ENCODE measurements at places on chromosomes 5 and 9.

GRCh38 chr9:23229890-23230317 lies 596.1 kb downstream of the ELAVL2 start:
- no peak for DNase-seq

DNA sequence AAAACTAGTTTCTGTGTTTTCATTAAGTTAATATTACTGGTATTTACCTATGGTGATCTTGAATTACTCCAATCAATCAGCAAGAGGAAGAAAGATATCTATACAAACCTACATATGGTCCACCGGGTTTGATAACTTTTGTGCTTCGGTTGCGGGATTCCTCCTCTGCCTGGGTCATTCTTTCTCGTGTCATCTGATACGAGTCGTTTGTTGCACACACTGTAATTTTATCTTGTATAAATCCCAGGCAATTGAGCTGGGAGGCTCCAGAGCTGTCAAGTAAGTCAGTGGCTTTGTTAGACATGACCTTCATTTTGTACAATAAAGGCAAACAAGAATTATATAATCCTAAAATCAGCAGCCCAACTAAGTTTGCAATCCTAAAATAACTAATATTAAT lies 48.0 kb downstream of the ELL2 start:
- DNase-seq, result no peak

- no peak for DNase-seq
Observed at GRCh38 chr5:2006193-2006970, 123.7 kb upstream of the IRX4 start.

GRCh38 chr9:118618084-118618483 lies 751.2 kb downstream of the BRINP1 start:
- DNase-seq, result no peak

DNA sequence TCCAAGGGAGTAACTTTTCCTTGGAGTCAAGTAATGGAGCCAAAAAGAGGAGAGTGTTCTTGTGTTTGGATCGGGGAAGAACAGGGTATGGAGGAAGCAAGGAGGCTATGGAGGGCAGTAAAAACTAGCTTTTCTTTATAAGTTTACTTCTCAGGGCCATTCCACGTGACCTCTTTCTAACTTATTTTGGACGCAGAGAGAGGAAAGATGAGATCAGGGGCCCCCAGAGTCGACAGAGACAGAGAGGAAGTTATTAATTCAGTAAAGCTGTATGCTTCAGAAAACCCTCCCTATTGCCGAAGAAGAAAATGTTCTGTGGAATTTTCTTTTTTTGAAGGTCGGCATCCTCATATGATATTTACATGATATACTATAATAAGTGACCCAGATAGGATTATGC lies 233.8 kb upstream of the MPDZ start:
- no peak for DNase-seq

DNA sequence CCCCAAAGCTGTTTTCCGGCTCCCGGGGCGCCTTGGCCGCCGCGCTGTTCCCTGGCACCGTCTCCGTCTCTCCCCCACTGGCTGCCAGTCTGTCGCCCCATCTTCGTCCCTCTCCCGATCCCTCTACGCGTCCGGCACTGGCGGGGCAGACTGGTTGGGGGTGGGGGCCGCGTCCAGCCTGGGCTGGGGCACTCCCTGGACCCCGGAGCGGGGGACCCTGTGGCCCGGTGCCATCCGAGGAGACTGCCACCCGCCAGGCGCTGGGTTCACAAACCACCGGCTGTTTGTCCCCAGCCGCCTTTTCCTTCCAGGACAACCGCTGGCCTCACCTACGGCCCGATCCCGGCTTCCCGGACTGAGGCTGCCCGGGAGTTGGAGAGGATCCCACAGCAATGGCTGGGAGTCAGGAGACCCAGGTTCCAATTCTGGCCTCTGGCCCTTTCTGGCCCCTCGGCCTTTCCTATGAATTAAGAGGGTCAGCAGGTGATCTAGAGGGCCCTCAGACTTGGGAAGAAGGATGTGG lies 1.0 kb upstream of the FIBCD1 start:
- DNase-seq, result no peak

- DNase-seq, result no peak
Observed at GRCh38 chr9:109203761-109204360, 36.8 kb upstream of the FRRS1L start.

DNA sequence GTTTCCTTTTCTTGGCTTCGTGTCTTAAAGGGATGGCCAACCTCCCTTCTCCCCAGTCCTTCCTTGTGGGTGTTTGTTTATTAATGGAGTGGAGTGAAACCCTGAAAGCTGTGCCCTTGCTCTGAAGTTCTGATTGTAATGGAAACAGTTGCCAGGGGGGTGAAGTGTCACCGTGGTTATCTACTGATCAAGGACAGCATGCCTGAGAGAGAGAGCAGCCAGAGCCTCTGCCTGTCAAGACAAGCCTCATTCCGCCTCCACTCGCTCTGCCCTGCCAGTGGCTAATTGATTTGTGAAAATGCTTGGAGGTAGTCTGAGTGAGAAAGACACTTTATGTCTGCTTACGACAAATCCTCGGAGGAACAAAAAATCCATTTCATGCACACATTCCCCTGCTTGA lies 143.7 kb upstream of the SLC30A5 start:
- DNase-seq, result no peak

DNA sequence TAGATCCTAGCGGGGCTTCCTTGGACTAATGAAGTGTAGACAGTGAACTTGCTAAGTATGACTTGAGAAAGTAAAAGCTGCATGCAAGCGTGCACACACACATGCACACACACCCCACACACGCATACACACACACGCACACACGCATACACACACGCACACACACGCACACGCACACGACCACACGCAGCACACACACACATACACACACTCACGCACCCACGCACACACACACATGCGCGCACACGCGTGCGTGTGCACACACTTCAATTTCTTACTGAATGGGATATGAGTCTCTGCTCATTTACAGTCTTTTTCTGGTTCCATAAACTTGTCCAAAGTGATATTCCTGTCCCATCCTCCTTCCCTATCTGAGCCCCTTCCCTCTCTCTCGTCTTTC lies 41.2 kb downstream of the MSX2 start:
- no peak for DNase-seq

GRCh38 chr9:104746798-104747197 lies 685 bp upstream of the NIPSNAP3A start:
- no peak for DNase-seq

DNA sequence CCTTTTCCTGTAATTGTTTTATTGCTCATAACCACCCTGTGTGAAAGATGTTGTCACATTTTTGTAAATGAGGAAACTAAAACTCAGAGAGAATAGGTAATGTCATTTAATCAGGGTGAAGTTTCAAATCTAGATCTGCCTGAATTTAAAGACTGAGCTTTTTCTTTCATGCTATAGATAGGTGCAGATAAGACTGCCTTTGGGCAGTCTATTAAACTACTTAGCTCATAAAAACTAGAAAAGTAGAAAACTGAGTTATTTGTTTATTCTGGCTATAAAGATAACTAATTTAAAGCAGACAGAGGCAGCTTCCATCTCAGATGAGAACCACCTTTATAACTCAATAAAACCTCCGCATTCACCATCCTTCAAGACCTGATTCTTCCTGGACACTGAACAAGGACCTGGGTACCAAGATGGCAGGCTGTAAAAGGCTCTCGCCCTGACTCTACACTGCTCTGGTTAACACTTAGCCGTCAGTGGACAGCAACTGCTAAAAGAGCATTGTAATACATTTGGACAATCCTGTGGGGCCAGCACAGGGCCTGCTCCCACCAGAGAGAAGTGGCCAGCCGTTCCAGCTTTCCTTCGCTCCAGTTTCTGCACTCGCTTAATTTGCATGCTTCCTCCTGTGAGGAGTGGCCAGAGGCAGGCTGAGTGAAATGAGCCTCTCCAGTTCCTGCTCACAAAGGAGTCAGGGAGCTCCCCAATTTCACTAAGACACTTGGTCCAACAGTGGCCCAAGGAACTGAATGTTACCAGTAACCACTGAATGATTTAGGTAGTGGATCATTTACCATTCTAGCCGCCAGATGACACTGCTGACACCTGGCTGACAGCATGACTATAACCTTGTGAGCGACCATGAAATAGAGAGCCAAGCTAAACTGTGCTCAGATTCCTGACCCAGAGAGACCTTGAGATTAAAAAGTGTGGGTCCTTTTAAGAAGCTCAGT lies 566.4 kb downstream of the EFNA5 start:
- no peak for DNase-seq

GRCh38 chr5:102753889-102754766 lies 977 bp upstream of the PAM start:
- DNase-seq, result no peak

- DNase-seq, result no peak
Observed at GRCh38 chr9:113650207-113651131, 186.9 kb downstream of the RGS3 start.

- DNase-seq, result no peak
Observed at GRCh38 chr5:120251898-120252297, 212.2 kb upstream of the PRR16 start.

GRCh38 chr5:120614531-120615180 lies 150.6 kb downstream of the PRR16 start:
- DNase-seq, result no peak

- DNase-seq, result no peak
Observed at GRCh38 chr9:111023128-111023527, 15.1 kb downstream of the LPAR1 start.

- no peak for DNase-seq
Observed at GRCh38 chr9:81827616-81828296, 100.5 kb upstream of the SPATA31D4 start.

All from NCI-H446 (cell line).